Pulmonary artery endothelial cell (primary cell): ENCODE measurements at places on chromosomes 2 and 18.

DNA sequence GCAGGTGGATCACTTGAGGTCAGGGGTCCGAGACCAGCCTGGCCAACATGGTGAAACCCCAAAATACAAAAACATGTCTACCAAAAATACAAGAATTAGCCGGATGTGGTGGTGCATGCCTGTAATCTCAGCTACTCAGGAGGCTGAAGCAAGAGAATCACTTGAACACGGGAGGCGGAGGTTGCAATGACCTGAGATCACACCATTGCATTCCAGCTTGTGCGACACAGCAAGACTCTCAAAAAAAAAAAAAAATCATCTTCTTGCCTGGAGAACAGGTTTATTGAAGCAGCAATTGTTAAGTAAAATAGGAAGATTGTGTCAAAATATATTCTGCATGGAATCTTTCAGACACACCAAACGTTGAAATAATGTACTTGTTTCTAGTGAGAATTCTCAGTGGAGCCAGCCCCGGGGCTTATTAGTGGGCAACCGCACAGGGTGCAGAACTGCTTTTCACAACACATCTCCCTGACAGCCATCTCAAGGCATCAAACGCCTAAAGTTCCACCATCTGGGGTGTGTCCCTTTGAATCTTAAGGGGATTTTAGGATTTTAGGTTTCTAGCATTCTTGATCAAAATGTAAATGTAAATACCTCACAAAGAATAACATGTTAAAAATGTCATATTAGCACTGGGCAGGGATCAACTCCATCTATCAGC lies 28.6 kb upstream of the PPP4R1 start:
- no peak for DNase-seq

GRCh38 chr2:111117598-111118480 lies 2.9 kb upstream of the BCL2L11 start:
- DNase-seq: no peak

- no peak for DNase-seq
These were observed 3.7 kb upstream of the ADI1 start for GRCh38 chr2:3522961-3523421.

GRCh38 chr2:216796115-216796840 lies 63.6 kb downstream of the TNP1 start:
- DNase-seq: no peak

DNA sequence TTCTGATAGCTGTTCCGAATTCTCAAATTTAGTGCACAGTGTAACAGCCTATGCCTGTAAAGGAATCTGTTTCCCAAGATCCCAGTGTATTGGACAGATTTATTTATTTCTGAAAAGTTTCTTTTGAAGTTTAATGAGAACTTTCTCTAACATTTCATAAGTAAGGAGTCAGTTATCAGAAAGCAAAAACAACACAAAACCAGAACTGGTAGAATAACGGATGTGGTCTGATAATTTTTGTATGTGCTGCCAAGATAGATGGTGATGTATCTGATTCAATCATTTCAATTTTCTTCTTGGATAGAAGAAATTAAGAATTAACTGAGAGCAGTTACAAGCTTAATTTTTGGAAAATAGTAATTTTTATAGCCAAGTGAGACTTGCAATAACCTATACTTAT lies 374.3 kb downstream of the SOCS6 start:
- DNase-seq: no peak

DNA sequence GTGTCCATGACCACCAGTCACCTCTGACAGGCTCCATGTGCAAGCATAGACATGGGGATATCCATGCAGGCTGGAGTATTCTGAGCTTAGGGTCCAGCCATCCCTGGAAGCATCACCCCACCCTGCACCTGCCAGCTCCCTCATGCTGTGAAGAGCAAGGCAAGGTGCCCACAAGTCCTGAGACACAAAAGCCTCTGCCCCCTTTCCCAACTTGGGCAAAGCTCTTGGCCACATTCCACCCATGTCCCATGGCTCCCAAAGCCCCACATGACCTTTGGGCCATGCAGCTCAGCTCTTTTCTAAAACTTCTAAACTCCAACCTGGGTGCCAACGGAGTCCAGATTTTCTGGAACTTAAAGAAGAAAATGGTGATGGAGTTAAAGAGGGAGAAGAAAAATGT lies 99.8 kb upstream of the SH3BP4 start:
- no peak for DNase-seq

- DNase-seq: no peak
These were observed 4.3 kb downstream of the DLX1 start for GRCh38 chr2:172089633-172090032.

GRCh38 chr2:191436368-191437055 lies 191.3 kb downstream of the MYO1B start:
- DNase-seq: no peak

DNA sequence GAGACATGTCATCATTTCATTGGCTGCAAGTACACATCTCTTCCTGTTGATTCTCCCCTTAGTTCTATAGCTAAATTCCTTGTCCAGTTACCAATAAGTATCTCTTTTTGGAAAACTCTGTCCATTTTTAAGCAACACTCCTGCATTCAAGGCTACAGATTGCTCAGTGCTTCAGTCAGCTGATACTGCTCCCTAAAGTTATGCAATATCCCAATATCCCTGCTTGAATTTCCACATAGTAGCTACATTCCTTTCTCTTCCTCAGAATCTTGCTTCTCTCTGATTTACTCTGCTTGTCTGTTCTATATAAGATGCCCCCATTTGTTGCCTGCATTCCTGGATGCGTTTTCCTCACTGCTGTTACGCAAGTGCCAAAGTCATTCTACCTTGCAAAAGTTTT lies 109.8 kb downstream of the PARD3B start:
- no peak for DNase-seq

DNA sequence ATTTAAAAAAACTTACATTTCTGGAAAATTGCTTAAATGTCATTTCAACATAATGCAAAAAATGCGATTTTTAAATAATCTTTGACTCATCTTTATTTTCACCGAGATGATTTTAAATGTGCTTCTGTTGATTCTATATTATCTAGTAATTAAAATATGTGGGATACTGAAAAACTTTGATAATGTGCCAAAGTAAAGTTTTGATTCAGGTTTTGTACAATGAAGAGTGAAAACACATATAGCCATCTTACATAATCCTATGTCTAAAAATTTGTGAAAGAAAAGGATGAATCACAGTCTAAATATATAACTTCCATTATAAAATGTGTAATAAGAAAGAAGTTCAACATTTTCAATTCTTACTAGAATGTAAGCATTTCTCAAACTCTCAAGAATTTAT lies 204.3 kb upstream of the ZC3H15 start:
- no peak for DNase-seq

DNA sequence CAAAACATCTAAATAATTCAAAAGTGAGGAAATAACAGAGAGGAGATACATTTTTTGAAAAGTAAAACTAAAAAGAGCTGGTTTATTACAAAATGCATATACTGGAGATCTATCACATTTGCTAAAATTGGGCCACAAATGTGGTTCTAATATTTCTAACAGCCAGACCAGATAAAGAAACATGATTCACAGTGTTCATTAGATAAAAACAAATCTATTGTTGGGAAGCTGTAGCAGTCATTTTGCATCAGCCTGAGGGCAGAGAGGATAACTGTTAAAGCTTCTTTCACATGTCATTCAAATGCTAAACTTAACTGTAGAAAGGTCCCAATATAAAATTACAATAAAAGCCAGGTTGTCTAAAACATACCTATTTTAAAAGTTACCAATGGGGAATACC lies 148.3 kb downstream of the GULP1 start:
- DNase-seq: no peak

DNA sequence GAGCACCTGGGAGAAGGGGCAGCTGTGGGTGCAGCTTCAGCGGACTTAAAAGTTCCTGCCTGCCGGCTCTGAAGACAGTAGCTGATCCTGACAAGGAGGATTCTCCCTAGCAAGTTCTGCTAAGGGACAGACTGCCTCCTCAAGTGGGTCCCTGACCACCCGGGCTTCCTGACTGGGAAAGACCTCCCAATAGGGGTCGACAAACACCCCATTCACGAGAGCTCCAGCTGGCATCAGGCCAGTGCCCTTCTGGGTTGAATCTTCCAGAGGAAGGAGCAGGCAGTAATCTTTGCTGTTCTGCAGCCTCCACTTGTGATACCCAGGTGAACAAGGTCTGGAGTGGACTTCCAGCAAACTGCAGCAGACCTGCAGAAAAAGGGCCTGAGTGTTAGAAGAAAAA lies 632.9 kb downstream of the CCDC85A start:
- no peak for DNase-seq

DNA sequence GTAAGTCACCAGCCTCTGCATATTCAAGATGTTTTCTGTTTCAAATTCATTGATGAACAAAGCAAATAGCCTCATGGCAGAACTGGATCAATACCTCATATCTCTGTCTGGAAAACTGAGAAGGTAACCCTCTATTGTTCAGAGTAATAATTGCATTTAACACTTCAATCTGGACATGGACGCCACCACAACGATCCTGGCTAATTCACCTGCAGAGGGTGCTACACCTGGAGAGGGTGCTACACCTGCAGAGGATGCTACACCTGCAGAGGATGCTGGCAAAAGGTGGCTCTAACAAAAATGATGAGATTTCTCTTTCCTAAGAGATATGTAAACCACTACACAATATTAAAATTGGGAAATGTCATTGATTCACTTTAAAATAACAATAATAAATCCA lies 183.1 kb upstream of the HNRNPA3 start:
- no peak for DNase-seq

GRCh38 chr2:86023366-86023712 lies 82.3 kb downstream of the POLR1A start:
- no peak for DNase-seq
